ENCODE measurements at places on chromosomes 13 and 19.

DNA sequence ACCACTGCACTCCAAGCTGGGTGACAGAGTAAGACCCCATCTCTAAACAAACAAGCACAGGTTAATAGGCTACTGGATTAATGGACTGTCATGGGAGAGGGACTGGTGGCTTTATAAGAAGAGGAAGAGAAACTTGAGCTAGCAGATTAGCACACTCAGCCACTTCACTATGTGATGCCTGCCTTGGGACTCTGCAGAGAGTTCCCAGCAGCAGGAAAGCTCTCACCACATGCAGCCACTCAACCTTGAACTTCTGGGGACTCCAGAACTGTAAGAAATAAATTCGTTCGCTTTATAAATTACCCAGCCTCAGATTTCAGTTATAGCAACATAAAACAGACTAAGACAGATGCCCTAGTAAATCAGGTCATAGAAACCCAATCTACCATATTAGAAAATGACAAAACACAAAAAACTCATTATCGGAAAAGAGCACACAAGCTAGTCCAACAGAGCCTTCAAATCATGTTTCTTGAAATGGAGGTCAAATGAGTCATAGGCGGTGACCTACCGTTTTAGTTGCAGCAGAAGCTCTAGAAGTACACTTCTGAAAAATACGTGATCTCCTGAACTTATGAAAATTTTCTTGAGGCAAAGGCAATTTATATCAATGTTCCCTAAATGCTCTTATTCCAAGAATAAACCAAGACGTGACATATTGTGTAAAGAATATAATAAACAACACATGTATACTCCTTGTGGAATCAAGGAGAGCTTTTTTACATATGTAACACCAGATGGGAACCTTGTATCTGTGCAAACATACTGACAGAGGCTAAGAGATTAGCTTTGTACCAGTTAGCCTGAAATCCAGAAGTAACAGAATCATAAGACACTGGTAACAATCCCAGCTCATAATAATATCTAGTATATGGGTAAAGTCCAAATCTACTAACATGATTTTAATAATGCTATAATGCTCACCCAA, 340.9 kb upstream of the SGCG start:
- no peak for DNase-seq

DNA sequence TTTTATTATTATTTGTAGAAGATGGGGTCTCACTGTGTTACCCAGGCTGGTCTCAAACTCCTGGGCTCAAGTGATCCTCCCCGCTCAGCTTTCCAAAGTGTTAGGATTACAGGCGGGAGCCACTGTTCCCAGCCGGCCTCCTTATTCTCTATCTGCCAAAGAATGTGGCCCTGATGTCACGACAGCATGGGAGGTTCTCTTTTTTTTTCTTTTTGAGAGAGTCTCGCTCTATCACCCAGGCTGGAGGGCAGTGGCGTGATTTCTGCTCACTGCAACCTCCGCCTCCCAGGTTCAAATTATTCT, 23.5 kb downstream of the CARM1 start:
- no peak for DNase-seq

DNA sequence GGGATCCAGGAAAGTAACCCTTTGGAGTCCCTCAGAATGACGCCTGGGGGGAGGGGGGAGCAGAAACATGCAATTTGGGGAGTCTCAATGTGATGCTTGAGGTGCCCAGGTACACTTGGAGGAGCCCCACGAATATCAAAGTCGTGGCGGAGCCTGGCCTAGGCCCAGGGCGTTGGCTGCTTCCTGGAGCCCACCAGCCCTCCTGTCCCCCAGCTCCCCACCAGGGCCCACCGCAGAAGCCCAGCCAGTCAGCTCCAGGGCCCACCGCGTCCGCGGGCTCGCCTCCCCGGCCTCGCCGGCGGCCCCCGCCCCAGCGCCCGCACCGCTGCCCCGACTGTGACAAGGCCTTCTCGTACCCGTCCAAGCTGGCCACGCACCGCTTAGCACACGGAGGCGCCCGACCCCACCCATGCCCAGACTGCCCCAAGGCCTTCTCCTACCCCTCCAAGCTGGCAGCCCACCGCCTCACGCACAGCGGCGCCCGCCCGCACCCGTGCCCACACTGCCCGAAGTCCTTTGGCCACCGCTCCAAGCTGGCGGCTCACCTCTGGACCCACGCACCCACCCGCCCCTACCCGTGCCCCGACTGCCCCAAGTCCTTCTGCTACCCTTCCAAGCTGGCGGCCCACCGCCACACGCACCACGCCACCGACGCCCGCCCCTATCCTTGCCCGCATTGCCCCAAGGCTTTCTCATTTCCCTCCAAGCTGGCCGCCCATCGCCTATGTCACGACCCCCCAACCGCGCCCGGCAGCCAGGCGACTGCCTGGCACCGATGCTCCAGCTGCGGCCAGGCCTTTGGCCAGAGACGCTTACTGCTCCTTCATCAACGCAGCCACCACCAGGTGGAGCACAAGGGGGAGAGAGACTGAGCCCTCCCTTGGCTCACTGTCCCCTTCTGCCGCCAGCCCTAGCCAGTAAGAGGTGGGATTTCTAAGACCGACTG, 2.1 kb downstream of the ZNF575 start:
- peak; percentile 68 for DNase-seq

DNA sequence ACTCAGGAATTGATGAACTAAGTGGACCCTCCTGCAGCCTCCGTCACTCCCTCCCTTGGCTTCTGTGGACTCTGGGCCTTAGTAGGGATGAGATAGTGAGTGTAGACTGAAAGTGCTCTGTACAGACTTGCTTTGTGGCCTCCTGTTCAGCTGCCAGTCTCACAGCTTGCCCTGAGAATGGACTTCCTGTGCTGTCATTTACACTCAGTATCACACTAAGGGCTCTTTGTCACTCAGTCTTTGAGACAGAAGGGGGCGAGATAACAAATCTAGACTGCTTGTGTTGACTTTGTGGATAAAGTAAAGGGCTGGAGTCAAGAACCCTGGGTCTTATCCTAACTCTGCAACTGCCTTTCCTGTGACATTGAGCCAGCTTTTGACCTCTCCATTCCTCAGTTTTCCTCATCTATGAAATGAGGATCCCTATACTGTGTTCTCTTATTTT, 21.0 kb upstream of the SPRY2 start:
- DNase-seq, result peak; percentile 39

GRCh38 chr19:17718550-17718946, 732 bp upstream of the MAP1S start:
- DNase-seq, result no peak

DNA sequence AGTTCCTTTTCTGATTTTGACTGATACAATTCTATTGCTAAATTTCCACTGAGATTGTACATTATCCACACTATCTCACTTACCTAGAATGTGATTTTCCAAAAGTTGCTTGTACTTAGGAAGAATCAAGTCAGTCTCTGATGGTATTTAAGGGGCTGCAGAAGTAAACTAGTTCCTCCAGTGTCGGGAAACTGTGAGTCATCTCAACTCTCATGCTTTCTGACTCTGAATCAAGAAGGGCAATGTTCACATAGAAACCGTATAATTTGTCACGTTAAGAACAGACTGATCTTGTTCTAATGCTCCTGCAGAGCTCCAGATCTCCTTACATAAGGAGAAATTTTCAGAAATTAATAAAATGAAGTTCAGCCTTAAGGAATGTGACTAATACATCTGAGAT, 369.3 kb downstream of the KLF5 start:
- DNase-seq, result no peak

DNA sequence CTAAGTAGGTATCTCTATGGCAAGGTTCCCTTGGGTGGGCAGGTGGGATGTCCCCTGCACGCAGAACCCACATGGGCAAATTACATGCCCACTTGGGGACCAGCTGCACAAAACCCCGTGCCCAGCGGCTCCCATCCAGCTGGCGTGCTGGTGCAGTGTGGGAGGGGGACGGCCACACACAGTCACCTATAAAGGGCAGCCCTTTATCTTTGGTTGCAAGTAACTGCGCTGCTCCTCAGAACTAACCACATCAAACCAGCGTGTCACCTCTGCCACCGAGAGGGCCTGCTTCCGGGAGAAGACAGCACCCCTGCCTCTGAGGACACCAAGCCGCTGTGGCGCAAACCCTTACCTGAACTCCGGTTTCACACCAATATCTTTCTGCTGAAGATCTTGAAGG, 32.2 kb downstream of the ANKRD27 start:
- DNase-seq, result no peak

DNA sequence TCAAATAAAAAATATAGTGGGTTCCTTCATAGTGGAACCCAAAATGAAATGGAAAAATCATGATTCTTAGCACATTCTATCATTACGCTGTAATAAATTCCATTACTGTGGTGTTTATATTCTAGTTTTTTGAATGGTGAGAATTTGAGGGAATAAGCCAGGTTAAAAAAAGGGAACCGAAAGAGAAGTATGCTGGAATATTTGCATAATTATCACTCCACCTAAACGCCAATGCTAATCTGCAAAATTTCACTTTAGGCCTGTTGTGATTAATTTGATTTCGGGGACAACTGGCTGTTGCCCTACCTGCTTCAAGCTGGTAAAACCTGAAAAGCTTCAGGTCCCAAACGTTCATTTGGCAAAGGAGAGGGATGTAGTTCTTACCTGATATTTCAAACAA, 32.1 kb upstream of the SCEL start:
- DNase-seq, result no peak

GRCh38 chr13:19960653-19960976, 2.1 kb downstream of the ZMYM2 start:
- DNase-seq, result no peak

- no peak for DNase-seq
Observed at GRCh38 chr13:94706843-94707399, 5.4 kb downstream of the SOX21 start.

GRCh38 chr19:44278181-44278690, 18.6 kb downstream of the ZNF233 start:
- DNase-seq, result no peak

DNA sequence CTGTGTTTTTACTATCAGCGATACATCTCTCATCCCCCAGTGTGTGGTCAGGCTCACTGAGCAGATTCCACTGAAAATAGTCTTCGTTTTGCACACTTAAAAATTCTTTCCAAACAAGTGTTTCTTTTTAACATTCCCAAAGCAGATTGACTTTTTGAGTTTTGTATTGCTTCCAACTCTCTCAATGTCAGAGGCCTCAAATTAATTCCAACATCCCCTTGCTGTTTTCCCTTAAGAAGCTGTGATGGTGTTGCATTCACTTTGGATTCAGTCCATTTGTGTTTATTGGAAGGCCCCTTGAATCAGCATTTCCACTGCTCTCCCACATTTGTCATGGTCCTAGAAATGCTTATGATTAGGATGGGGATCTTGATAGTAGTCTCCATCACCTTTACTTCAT, 228.7 kb downstream of the KCNRG start:
- DNase-seq, result no peak

DNA sequence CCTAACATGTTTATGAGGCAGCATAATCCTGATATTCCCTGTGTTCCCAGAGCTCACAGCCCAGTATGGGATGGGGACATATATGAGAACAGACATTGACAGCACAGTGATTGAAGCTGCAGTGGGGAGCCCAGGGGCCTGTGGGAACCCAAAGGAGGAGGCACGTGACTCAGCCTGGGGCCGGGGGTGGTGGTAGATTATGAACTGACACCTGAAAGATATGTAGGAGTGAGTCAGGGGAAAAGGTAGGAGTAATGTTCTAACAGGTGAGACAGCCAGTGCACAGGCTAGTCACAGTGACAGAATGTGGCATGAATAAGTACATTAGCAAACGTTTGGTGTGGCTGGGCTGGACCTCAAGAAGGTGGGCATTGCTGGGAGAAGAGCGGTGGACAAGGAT, 29.0 kb downstream of the CKM start:
- DNase-seq, result no peak

GRCh38 chr13:103734837-103735236, 668.6 kb upstream of the SLC10A2 start:
- no peak for DNase-seq
